Fibroblast of skin of abdomen (primary cell): ENCODE measurements at places on chromosomes 2 and 18.

DNA sequence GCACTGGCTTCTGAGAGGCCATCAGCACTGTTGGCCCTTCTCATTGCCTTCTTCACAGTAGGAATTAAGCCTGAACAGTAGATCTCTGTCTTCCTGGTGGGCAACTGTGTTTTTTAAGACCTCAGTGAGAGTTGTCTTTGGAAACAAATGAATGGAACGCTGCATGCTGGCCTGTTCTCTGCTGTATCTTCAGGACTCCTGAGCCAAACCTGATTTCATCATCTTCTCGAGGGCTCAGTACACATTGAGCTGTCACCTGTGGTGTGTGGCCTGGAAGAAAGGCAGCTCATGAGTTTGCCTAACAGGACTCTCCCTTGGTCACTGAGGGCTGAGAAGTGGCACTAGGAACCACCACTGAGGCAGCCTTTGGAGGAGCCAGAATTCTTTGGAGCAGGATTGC lies 39.7 kb downstream of the SH3RF3 start:
- no peak for DNase-seq

GRCh38 chr18:71936744-71937143 lies 607.4 kb downstream of the CBLN2 start:
- peak; percentile 0 for DNase-seq

GRCh38 chr18:63476668-63477067 lies at the start of gene SERPINB5:
SERPINB5 (plus strand) TSS chr18:63476958; CDS start chr18:63484429, 7,471 bp downstream.
- DNase-seq: no peak

DNA sequence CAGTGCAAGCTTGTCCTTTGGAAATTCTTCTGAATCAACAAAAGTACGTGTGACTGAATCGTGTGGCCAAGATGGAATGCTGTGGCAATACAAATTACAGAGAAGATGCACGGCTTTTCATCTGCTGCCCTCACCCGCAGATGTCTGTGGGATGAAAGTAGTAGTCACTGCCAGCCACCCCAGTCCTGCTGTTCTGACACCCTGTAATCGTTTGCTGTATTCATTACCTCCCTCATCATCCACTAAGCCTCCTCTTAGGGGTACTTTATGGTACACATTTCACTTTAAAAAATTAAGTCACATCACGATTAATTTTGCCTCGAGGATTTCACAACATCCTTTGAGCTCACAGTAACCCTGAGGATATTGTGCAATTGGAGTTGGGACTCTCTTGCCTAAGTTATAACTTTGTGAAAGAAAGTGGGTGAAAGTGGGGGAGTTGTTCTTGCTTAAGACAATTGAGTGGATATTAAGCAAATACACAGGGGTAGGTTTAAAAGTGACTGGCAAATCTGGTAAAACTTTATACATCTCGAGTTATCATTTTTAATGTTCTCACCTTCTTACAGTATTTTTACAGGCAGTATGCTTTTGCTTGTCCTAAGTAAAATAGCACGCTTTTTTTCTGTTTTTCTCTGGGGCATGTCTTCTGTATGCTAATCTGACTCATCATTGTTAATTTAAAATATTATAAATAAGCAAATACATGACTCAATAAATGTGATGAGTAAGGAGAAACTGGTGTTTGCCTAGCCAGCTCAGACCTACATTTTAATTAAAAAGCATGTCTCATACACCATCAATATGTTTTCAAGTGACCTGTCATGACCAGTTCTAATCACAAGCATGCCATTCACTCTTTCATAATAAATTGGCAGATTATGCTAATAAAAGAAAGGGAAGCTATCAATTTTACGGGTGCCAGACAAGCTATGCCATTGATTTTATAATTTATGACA lies 680.9 kb downstream of the IRS1 start:
- DNase-seq: peak; percentile 90

DNA sequence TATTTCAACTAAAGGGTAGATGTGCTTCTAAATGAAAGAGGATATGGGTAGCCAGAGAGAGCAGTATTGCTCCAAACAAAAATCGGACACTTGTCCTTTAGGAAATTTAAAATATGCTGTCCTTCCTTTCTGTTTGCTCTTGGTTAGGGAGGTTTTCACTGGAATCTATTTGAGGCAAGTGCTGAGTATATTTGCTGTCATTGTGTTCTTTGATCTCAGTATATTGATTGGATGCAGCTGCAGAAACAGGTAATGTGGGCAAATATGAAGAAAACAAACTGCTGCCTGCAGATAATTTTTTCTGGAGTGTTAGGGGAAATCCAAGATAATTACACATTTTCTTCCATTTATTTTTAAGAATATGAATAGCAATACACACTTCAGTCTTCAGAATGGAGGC lies 410.2 kb downstream of the NCKAP5 start:
- DNase-seq: no peak

DNA sequence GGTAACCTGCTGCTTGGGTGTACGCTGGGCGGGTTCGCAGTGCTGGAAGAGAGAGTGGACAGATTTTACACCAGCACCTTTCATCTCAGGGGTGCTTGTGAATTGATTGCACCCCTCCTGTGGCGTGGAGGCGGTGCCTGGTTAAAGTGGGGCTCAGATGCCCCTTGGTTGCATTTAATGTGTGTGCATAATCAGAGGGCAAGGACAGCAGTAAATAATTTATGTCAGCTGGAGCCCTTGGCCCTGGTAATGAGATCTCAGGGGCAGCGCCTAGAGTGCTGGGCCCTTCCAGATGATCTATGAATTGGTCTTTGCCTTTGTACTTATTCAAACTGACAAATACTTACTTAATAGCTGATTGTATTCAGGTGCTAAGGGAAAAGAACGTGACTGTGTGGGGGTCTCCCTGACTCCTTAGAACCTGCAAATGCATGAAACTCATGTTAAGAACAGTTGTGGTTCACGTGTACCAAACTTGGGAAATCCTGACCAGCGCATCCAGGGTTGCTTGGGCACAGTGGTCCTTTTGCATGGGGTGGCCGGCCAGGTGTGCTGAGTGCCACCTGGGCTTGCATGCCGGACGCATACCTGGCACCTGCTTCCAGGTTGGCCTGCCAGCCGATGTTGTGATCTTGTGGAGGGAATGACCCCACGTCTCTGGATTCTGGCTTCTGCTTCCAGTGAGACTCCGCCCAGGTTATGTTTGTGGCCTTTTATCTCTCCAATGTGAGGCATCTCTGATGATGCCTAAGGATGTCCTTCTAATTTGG lies 118.5 kb downstream of the AGAP1 start:
- no peak for DNase-seq

- no peak for DNase-seq
Measured at GRCh38 chr2:17584689-17585088, 44.2 kb downstream of the VSNL1 start.

GRCh38 chr2:222693837-222694236 lies 22.4 kb downstream of the MOGAT1 start:
- DNase-seq: peak; percentile 11

DNA sequence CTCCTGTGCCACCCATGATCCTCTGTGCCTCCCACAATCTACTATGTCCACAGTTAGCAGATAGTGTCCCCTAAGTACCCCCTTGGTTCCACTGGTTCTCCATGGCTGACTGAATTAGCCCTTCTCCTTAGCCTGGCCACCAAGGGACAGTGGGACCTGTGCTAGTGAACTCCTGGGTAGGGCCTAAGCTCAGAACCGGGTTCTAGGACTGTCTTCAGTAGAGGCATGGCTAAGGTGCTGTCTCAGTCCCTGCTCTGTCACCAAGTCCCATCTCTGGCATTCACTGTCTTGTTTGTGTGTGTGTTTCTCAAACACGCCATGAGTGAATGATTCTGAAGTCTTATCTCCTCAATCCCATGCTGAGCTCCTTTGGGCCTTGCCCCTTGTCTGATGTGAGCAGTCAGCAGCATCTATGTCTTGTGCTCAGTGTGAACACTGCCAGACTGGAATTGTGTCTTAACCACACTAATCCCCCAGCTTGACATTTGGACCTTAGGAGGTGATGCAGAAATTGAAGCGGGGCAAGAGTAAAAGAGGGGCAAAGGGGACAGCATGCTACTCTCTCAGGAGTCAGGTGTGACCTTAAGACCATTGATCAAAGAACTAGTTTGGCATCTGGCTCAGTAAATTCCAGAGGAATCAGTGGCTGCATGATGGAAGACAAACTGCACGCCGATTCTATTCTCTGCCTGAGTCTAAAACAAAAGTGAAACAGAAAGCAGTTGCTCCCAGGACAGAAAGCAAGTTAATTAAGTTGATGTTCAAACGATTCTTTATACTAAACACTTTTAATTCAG lies 190.5 kb downstream of the ALPK2 start:
- DNase-seq: peak; percentile 20

DNA sequence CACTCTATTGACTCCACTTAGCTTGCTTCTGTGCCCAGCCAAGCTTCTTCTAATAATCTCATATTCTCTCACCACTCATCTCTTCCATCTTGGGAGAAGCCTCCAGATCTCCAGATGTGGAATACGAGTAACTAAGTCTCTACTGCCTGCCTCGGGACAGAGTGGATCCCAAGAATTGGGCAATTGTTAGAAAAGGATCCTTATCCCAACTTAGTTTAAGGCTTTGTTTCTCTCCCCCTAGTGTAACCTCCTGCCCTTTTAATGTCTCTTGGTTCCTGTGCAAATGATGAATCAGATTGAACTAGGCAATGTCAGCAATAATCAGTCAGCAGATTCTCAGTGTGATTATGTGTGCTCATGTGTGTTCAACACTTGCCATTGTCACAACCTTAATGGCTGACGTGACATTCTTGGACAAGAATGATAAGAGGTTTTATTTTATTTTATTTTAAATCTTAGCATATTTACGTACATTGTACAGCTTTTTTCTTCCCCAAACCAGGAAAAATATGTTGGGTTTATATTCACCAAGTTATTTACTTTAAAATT lies 59.7 kb downstream of the MYO3B start:
- DNase-seq: no peak

- DNase-seq: peak; percentile 33
Measured at GRCh38 chr2:64291181-64291580, 147.0 kb upstream of the PELI1 start.

- DNase-seq: no peak
Measured at GRCh38 chr2:105815401-105815800, 70.7 kb downstream of the NCK2 start.

DNA sequence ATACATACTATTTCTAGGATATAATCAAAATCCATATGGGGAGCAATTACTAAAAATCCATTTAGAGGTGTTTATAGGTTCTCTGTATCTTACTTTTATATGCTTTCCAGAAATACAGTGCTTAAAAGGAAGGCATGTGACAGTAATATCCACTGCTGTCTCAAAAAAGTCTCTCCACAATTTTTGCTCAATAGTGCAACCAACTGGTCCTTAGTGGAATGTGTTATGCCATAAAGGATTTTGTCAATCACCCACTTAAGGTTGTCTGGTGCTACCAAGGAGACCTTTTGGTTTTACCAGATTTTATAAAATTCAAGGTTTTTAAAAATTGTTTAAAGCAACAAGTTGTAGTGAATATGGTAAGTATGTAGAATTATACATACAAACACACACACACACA lies 328.5 kb upstream of the DSEL start:
- no peak for DNase-seq

DNA sequence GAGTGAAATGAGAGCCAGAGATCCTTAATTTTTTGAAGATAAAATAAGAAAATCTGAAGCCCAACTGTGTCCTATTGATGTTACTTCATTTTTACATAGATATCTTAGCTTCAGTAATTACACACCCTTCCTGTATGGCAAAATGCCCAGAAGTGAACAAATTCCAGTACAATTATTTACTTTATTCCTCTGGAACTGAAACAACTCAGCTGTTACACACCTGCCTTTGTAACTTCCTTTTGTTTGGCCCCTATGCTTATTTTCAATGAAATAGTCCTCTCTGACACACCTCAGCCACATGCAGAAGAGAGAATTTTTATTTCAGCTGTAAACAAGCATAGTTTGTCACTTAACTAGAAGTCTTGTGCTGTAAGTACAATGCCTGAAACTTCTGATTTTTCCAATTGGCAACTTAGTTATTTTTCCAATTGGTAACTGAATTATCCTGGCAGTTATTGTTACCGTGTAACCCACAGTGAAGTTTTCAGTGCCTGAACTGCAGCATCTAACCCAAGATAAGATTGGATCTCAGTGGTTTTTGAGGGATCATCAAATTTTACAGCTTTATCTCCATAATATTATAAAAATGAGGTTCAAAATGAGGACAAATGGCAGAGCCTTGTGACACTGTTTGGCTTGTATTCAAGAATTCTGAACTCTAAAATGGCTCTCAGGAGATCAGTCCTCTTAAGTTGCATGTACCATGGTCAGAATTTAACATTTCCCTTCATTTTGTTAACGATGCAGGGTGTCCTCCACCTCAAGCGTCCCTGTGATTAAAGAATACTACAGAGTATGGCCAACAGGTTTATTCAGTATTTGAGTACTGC lies 82.6 kb downstream of the PKP4 start:
- DNase-seq: peak; percentile 73

- no peak for DNase-seq
Measured at GRCh38 chr2:204542982-204543608, 2.2 kb upstream of the PARD3B start.

- DNase-seq: no peak
Measured at GRCh38 chr18:45103319-45104048, 422.8 kb downstream of the SETBP1 start.

- no peak for DNase-seq
Measured at GRCh38 chr2:174632841-174633622, 35.4 kb upstream of the WIPF1 start.

DNA sequence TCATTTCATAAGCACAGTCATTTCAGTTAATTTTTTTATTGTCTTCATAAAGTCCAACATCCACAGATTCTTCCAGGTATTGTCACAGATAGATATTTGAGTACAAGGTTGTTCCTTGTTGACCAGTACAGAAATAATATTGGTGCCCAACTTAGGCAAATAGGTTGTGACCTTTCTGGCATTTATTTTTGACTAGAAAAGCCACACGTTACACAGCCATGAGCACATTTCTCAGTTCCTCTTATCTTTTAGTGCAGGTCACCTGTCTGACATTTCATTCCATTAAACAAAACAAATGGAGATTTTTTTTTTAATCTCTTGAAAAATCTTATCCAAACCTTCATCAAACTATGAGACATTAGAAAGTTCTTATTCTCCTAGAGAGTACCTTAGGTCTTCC lies 428.8 kb downstream of the ZNF521 start:
- no peak for DNase-seq

DNA sequence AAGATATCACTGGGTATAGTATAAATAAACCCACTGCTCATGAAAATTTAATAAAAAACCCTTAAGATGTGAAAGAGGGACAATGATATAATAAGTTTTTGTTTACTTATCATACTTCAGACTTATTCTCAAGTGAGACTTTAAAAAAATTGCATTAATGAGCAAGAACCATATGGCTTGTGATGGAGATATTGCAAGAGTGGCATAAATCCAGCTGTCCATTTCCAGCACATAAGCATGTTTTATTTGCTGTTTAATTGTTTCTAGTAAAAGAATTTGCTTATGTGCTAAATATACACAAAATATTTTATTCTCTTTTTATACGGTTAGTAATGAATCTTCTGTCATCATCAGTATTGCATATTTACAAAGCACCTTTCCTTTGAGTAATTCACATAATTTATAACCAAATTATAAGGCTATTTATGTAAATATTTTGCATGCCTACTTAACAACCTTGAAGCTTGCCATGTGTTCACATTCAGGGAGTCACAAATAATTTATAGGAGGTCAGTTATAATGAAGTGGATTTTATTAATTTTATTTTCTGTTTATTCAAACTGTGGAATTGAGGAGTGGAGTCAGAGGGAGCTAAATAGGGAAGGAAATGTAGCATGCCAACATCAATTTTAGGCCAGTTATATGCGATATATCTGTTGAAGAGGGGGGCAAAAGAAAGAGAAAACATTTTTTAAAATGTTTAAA lies 318.5 kb upstream of the CWC22 start:
- DNase-seq: no peak
